ENCODE measurements at places on chromosomes 12 and 14.

GRCh38 chr12:121866331-121866730 is 7.7 kb upstream of the HPD start:
- DNase-seq, result peak; percentile 32

DNA sequence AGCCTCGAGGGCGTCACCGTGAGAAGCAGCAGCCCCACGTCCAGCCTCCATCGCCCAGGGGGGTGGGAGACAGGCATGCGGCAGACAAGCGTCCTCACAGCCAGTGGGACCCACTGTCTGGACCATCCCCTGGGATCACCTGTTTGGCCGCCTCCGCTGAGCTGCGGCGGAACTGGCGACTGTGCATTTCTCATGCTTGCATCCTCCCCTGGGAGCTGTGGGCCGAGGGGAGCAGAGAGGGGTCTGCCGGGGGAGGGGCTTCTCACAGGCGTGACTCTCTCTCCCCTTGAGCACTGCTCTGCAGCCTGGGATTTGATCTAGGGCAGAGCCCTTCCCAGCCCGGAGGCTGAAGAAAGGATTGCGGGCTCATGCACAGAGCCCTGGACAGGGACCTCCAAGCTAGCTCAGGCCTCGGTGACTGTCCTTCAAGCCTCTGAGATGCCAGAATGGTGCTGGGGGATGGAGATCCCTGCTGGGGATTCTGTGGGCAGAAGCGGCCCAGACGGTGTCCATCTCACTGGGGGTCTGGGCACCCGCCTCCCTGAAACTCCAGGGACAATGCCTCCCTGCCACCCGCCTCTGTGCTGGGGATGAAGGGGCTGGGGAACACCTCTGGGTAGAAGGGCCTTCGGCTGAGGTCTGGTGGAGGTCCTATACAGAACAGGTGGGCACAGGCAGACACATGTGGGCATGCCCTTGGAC is 61.1 kb downstream of the PRIMA1 start:
- DNase-seq, result no peak

GRCh38 chr12:42382013-42382696 is 56.2 kb downstream of the PPHLN1 start:
- peak; percentile 13 for DNase-seq

DNA sequence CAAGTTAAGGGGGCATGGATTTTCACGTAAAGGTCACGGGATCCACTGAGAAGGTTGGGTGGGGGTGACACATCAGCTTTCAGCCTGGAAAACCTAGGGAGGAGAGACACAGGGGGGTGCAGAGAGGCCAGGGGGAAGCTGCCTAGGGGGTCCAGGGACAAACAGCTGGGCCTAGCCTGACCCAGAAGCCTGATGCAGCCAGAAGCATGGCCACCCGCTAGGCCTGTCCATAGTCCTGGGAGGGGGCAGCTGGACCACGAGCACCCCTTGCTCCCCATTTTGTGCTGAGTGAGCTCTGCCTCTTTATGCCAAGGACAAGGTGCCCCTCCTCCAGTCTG is 322.7 kb upstream of the RTL1 start:
- DNase-seq, result no peak

DNA sequence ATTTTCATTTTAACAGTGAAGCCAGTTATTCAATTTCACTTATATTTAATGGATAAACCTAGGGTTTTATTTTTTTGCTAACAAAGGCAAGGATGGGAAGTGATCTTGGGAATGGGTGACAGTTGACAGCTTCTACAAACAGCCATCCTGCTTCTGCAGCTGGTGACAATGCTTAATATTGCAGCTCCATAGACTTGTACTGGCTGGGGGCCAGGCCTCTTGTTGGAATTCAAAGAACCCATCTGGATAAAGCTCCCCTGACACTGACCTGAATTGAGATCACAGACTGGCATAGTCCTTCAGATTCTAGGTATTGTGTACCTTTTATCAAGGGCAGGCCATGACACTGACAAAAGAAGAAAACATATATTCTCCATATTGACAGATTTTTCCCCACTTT is 664.6 kb upstream of the FOXG1 start:
- no peak for DNase-seq

DNA sequence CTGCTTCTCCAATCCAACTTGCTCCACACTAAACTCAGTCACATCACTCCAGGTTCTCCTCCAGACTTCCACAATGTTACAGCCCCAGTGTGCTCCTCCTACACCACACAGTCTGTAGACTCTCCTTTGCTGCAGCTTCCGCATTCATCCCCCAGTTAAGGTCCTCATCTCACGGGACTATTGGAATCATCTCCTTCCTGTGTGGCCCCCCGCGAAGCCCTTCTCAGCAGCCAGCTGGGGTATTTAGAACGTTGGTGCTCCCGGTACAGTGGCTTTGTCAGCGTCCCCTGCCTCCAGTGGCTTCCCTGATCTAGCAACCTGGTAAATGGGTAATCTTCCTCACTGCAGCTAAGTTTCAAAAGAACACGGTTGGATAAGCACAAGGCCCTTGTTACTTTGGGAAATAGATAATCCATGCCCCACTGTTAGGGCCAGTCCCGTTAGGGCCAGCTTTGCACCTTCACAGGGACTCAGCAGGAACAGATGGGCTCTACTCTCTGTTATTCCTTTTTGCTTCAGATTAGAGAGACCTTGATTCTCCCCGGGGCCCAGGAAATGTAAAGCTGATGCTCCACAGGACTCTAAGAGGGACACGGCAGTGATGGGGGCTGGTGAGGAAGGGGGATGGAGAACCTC is 823 bp upstream of the TSPAN11 start:
- DNase-seq, result no peak

GRCh38 chr12:88624911-88625310 is 44.6 kb upstream of the KITLG start:
- DNase-seq, result peak; percentile 76

GRCh38 chr14:36947362-36947761 is 225.0 kb downstream of the SLC25A21 start:
- DNase-seq, result no peak

GRCh38 chr12:84637926-84638325 is 274.7 kb downstream of the SLC6A15 start:
- peak; percentile 81 for DNase-seq

DNA sequence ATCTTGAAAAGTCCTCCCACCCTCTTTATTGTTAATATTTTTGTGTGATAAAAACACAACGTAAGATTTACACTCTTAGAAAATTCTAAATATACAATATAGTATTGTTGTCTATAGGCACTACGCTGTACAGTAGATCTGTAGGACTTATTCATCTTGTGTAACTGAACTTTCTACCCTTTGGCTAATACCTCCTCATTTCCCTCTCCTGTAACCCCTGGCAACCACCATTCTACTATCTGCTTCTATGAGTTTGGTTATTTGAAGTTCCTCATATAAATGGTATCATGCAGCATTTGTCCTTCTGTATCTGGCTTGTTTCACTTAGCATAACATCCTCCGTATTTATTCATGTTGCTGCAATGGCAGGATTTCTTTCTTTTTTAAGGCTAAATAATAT is 5.2 kb upstream of the CLEC9A start:
- no peak for DNase-seq

GRCh38 chr14:99475179-99475578 is 5.5 kb downstream of the SETD3 start:
- DNase-seq, result no peak

DNA sequence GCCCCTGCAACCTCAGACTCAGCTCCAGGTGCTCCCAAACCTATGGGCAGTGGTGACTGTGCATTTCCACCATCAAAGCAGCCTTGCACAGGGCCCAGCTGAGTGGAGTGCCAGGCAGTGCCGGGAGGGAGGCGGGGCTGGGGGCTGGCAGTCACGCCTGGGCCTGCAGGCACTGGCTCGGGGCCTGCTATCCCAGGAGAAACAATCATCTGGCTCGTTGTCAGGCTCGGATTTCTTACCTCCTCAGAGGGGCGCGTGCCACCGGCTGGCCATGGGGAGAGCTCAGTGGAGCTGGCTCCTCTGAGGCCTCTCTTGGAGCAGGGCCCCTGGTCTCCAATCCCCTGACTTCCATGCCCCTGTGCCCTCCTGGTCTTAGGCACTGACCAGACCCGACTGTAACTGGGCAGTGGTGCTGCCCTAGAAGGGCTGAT is 20.2 kb upstream of the PPP1R13B start:
- DNase-seq, result no peak

DNA sequence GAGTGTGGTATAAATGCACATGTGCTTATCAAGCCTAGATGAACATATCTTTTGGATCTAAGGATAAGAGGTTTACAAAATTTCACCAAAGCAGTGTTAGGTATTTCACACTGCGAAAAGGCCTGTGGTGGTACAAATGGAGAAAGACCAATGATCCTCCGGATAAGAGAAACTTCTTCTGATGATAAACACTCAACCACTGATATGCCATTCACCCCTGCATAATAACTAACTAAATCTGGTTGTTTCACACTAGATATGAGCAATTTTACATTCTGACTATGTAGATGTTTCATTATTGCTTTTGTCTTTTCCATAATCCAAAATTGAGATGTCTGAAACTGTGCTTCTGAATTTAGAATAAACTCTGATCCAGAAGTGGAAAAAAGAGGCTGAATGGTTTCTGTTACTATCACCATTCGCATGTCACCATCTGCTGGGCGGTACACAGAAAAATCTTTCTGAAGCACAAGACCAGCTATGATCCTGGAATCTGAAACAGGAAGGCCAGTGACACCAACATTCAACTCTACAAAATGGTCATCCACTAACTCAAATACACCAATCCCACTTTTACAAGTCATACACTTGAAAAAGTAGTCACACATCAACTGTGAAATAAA is 1.3 kb downstream of the BBS10 start:
- peak; percentile 80 for DNase-seq

DNA sequence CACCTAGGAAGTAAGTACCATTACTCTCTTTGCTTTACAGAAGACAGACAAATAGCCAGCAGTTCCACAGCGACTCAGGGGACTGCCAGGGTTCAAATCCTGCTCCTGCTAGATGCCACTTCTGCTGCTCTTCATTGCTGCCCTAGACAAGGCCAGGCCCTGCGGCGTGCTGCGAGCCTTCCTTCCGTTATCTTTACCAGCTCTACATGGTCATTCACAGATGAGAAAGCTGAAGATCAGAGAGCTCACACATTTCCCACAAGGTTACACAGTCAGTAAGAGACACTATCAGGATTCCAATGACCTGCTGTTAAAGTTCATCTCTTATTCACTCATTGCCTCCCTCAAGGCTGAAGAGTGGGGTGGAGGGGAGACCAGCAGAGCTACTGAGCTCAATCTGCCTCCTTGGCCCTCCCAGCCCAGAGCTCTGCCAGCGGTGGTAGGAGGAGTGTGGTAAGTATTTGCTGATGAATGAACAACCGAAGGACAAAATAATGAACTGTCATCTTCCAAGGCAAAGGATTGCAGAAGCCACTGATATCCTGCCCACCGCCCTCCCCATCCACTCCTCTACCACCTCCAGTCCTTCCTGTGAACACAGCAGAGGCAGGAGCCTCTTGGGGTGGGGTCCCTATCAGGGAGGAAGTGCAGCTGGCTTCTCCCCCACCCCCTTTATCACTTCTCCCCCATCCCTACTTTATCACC is 14.6 kb upstream of the HDAC7 start:
- no peak for DNase-seq

- no peak for DNase-seq
Measured at GRCh38 chr12:124481772-124482566, 85.4 kb downstream of the NCOR2 start.

GRCh38 chr12:65570451-65571130 is 253.7 kb upstream of the HMGA2 start:
- DNase-seq, result no peak

GRCh38 chr12:75438059-75438754 is 42.3 kb upstream of the GLIPR1 start:
- DNase-seq, result peak; percentile 28

DNA sequence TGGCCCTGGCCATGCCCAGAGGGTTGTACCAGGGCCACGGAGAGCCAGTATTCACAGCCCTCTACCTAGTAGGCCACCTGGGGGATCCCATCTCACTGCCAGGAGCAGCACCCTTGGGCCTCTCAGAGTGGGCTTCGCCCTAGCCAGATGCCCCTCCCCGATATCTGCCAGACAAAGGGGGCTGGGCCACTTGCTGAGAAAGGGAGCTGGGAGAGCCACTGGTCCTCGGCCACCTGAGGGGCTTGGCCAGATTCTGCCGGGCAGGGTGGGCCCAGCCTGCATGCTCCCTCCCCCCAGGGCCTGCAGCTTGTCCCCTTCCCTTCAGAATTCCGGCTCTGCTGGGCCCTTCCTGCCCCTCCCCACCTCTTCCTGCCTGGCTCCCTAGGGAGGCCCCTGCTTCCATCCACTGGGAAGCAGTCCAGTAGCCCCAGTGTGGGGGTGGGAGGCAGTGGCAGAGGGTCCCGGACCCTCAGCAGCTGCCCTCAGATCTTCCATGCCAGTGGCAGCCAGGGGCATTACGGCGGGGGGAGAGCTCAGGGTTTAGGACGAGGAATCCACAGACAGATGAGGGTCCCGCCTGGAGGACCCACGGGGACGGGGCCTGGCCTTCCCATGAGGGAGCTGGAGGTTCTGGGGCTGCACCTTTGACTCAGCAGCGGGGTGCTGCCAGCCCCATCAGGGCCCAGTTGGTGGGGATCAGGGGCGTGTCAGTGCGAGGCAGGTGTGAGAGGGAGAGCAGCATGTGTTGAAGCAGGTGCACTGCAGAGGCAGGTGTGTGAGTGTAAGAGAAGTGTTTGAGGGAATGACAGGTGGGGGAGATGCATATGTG is 2.4 kb downstream of the CRIP2 start:
- no peak for DNase-seq

- DNase-seq, result peak; percentile 95
Measured at GRCh38 chr14:38042322-38042721, 165.4 kb upstream of the SSTR1 start.

- DNase-seq, result peak; percentile 49
Measured at GRCh38 chr14:38137005-38137404, 70.7 kb upstream of the SSTR1 start.

GRCh38 chr12:123105211-123105826 is 45.6 kb downstream of the PITPNM2 start:
- no peak for DNase-seq

DNA sequence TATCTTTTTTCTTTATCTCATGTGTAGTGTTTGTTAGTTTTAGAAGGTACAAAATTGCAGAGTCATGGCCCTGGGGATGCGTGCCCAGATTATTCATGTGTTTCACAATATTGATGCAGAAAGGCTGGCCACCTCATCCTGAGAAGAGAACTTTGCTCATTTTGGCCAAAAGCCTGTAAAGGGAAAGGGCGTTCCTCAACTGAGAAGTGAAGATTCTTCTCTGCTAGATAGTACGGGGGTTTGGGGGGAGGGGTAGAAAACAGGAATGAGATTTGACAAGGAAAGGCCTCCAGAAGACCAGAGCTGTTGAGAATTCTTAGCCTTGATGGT is 1.7 kb downstream of the MGST1 start:
- peak; percentile 96 for DNase-seq

All from EH (cell line).